Endothelial cell of coronary artery (primary cell): ENCODE measurements at places on chromosomes 7 and 10. TPM values are rescaled to one million over a fixed set of nuclear protein-coding genes. Genes with fewer than 3 reads are reported as not detected.

The HHEX gene
- 32.8 and 33.5 TPM in 2 replicates for total RNA-seq

The NPC1L1 gene
- total RNA-seq, result not detected in 2 replicates

The KAZALD1 gene
- total RNA-seq, result 1.1 and 1.7 TPM in 2 replicates

The HOXA10 gene
- 0.36 and 1.6 TPM in 2 replicates for total RNA-seq

The CDK1 gene
- total RNA-seq, result 19.0 and 40.9 TPM in 2 replicates

The RSBN1L gene
- 13.8 and 16.2 TPM in 2 replicates for total RNA-seq
